ENCODE measurements at places on chromosomes 1 and 21.

DNA sequence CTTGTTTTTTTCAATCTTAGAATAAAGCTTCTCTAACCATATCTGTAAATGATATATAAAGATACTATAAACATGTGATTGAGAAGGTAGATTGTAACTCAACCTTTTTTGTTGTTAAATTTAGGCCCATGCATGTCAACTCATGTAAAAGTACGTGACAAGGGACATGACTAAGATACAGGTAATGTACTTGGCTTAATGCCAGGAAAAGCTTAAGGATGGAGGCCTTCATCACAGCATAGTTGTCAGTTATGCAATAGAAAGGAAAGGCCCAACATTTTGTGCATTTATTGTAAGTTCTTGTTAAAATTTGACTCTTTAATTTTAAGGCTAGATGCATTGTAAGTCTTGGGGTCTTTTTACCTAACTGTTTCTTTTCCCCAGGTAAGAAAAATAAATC is 305.1 kb downstream of the LTN1 start:
- DNase-seq = no peak

DNA sequence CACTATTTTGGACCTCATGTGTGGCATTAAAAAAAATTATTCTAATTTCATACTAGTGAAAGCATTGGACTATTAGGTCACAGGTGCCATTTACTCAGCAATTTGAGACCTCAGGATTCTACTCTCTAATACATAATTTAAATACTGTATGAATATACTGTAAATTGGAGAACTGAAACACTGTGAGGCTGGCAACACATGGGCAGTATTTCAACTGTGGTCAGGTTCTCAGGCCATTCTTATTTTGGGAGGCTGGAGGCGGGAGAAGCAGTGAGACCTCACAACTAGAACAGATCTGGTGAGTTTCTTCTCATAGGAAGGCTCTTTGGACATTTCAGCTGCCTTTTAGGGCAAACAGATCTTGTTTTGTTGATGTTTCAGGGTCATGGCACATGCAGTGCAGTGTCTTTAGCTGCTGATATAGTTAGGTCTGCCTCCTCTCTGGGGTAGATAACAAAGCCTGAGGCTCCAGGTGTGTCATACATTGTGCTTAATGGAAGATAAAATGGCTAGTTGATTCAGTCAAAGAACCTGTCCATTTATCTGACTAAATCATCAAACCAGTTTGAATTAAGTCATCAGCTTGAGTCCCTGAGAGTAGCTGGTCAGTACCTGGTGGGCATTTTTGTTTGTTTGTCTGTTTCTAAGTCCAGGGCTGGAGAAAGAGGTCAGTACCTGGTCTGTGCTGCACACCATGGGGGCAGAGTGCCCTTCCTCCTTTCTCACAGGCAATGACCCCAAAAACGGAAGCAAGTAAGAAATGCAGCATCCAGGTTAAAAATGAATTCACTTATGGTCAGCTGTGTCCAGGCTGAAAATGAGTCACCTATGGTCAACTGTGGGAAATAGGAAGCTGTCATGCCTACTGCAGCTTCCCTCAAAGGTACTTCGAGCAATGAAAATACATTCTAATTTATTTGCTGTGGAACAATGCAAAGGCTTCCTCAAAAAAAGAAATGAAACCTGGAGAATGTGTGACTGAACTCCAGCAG is 216.2 kb downstream of the SDCCAG8 start:
- DNase-seq = no peak

DNA sequence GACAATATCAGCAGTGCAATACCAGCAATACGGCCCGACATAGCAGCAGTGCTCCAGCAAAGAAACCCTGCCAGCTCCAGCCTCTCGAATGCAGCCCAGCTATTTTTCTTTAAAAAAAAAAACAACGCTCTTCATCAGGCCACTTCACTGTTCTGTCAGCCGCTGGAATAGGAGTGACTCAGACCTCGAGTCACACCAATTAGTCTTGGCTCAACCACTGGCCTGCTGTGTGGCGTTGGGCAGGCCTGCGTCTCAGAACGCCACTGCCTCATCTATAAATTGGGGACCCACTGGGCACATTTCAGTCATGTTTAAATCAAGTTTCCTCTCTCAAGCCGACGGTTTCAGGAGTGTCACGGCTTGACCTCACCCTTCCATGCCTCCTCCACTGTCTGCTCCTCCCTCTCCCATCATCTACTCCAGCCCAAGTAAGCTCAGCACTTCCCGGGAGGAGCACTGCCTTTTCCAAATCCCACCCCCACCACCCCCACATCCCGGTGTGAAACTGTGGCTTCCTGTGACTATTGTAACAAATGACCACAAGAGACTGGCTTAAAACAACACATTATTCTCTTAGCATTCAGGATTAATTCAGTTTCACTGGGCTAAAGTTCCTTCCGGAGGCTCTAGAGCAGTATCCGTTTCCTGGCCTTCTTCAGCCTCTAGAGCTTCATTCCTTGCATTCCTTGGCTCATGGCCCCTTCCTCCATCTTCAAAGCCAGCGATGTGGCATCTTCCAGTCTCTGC is 71.9 kb upstream of the EFHD2 start:
- DNase-seq = no peak

DNA sequence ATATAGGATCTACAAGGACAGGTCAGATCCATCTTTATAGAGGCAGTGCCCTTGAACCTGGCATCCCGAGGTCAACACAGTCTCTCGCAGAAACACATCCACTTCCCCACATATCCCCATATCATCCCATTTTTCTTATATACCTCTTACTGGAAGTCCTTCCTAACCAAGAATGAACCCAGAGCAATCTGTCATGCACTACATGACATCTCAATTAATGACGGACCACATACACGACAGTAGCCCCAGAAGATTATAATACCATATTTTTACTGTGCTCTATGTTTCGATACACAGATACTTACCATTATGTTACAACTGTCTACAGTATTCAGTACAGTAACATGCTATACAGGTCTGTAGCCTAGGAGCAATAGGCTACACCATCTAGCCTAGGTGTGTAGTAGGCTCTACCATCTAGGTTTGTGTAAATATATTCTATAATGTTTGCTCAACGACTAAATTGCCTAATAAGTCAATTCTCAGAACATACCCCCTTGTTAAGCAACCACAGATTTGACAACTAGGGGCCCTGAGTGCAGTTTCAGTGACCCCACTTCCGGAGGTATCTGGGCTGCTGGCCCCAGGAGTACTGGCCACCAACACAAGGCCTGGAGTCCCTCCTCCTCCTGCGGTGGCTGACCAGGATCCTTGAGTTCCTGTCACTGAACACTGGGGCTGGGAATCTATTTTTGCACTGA is 28.1 kb downstream of the PTPN14 start:
- no peak for DNase-seq
